ENCODE measurements at places on chromosomes 16 and 17. TPM values are rescaled to one million over a fixed set of nuclear protein-coding genes. Genes with fewer than 3 reads are reported as not detected.

DNA sequence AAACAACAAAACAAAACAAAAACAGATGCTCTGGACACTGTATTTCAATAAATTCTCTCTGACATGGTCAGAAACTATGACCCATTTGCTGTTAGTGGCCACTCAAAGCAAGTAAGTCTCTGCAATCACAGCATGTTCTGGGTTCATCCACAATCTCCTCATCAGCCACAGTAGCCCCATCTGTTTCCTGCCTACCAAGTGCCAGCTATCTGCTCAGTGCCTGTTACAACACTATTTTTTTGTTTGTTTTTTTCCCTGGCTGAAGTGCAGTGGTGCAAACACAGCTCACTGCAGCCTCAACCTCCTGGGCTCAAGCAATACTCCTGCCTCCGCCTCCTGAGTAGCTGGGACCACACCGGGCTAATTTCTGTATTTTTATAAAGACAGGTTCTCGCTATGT, 137.9 kb downstream of the SOX9 start:
- DNase-seq, result no peak

NPIPB5 gene
- 18.3 TPM for total RNA-seq

DNA sequence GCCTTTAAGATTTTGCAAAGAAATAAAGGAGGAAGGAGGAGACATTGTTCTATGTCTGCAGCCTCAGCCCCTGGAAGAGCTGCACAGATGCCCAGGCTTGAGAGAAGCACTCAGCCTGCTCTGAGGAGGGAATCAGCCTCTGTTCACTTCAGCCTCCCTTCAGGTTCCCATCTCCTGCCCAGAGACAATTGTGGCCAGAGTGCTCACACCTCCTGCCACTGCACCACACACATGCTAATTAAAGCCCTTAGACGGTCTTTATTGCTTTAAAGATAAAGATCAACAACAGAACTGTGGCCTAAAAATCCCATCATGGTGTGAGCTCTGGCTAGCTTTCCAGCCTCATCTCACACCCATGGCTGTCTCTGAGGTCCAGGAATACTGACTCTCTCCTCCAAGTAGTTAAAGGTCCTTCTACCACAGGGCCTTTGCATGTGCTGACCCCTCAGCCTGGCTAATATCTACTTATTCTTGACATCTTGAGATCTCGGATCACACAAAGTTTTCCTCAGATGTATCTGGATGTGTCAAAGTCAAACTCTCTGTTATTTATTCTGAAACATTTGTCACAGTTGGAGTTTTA, 33.8 kb downstream of the CHD9NB start:
- no peak for DNase-seq

DNA sequence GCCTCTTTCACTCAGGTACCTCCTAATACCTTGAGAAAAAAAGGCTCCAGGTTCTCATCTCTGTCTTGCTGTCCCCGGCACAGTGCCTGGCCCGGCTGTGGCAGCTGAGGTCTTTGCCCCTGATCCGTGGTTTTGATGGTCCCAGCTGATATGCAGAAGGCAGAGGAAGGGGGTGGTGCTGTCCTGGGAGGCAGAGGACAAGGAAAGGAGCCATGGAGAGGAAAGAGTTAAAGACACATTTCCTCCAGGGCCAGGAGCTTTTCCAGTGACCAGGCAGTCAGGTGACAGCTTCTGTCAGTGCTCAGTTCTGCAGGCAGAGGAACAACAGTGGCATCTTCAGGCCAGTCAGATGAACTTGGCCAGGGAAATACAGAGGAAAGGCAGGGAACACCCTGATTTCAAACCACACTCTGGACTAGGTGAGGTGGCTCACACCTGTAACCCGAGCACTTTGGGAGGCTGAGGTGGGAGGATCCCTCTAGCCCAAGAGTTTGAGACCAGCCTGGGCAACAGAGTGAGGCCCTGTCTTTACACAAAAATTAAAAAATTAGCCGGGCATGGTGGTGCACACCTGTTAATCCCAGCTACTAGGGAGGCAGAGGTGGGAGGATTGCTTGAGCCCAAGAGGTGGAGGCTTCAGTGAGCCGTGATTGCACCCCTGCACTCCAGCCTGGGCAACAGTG, 3.3 kb upstream of the COG1 start:
- no peak for DNase-seq

- DNase-seq, result no peak
Measured at GRCh38 chr17:9195961-9196670, 174.8 kb downstream of the NTN1 start.

- peak; percentile 79 for DNase-seq
Measured at GRCh38 chr17:63425483-63425882, 20.6 kb downstream of the CYB561 start.

SMPD3 gene
- 4.4 TPM for total RNA-seq

DNA sequence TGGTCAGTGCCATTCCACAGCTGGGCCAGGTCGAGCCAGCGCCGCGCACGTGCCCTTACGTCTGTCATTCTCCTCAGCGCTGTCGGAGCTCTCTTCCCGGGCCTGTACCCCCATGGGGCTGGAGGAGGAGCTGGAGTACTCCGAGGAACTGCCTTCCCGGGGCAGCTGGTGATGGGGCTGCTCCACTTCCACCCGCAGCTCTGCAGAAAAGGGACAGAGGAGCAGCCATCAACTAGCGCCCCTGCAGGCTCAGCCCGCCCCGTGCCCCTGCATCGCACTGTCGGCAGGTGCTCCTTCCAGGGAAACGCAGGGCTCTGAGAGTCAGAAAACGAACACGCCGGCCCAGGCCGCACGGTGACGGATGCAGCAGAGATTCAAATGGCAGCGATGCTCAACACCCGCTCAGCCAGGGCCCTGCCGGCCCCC, 20.9 kb downstream of the MAP1LC3B start:
- no peak for DNase-seq

C16orf54 gene
- 0.90 TPM for total RNA-seq

SCNN1B gene
- 0.26 TPM for total RNA-seq

DNA sequence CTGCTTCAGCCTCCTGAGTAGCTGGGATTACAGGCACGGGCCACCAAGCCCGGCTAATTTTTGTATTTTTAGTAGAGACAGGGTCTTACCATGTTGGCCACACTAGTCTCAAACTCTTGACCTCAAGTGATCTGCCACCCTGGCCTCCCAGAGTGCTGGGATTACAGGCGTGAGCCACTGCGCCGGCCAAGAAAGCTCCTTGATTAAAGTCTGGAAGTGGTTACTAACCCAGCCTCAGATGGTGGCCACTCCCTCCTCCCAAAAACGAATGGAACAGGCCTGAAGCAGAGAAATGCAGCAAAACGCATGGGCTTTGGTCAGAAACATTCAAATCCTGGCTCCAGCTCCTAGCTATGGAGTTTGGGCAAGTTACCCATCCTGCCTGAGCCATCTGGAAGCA, 11.3 kb downstream of the FKBP10 start:
- no peak for DNase-seq

DNA sequence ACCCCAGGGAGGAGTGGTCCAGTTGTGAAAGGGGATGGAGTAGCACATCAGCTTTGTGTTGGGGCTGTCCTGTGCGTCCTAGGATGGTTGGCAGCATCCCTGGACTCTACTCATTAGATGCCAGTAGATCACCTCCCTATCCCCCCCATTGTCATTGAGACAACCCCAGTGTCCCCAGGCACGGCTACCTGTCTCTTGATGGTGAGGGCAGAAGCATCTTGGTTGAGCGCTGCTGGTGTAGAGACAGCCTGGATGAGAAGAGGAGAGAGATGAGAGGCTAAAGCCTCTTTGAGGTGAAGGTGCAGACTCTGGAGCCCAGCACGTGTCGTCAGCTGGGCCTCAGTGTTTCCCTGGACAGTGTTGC, 55.4 kb downstream of the TNFRSF13B start:
- no peak for DNase-seq

GRCh38 chr17:37726891-37727675, 17.8 kb downstream of the HNF1B start:
- no peak for DNase-seq

TUBG1 gene
- 28.8 TPM for total RNA-seq

Data from right atrium auricular region (tissue), 2 donors.